Activated naive CD4-positive, alpha-beta T cell (primary cell): ENCODE measurements at places on chromosomes 2 and 18.

DNA sequence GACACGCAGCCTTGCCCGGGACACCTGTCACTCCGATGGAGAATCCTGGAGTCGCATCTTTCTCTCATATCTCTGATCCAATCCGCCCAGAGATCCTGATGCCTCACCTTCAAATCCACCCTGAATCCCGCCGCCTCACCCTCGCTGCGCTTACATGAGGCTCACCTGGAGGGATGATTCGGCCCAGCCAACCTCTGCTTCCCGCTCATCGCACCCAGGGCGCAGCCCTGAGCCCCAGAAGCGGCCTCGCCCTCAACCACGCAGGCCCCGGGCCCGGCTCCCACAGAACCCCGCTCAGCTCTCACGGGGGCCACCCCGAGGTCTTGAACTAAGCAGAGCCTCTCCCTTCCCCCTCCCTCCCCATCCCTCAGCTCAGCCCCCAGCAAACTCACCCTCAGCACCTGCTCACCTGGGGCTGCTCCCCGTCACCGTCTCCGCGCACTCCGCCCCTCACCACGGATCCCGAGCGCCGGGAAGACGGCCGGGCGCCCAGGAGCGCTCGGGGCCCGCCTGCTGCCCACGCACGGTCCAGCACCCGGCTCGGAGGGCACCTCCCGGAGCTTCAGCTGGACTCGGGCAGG, 160.0 kb downstream of the NDUFA10 start:
- no peak for DNase-seq

- no peak for DNase-seq
Measured at GRCh38 chr2:20382965-20383810, 32.5 kb upstream of the PUM2 start.

DNA sequence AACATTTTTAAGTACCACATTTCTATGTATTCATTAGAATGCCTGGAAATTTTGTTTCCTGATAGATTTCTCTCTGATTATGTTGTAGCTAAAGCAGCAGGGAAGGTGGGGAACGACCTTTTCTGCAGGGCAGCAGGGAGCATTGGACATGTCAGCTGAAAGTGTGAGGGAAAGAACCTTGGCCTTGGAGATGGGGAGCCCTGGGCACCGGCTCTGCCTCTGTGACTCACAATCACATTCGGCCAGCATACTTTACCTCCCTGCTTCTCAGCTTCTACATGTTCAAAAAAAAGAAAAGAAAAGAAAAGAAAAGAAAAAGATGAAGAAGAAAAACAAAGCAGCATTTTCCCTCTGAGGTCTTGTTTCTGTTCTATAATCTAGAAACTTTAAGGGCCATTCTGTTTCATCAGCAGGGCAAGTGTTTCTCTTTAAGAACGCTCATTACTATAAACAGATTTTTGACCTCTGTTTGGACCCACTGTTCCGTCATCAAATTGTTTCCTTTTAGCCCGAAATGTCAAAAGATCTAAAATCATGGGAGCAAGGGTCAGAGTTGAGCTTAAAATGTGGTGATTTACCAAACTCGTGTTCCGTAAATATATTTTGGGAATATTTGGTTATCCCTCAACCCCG, 27.9 kb downstream of the SETBP1 start:
- DNase-seq: no peak

DNA sequence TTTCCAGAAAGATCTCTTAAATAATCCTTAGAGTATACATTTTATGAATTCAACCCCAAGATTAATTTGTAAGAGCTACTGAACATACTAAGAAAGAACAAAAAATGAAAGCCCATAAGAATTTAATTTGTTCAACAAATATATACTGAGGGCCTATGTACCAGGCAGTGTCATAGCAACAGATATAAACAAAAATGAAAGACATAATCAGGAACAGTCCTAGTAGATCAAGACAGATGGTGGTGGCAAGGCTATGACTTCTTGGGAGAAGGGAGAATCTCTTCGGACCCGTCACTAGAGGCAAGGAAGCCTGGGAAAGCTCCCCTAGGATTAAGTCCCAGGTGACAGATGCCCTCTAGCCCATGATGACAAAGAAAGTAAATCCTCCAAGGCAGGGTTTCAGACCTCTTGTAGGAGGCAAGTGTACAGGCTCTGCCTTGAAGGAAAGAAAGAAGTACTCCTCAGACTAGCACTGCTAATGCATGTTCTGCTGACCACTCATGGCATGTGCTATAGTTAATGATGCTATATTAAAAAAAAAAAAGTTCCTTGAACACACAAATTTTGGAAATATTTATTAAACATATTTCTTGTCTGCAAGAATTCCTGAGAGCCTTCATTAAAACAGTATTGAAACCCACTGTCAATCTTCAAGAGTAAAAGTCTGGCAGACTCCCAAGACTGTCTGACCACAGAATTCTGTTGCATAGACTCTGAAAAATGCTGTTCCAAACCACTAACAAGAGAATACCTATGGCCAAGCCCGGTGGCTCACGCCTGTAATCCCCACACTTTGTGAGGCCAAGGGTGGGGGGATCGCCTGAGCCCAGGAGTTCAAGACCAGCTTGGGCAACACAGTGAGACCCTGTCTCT, 31.5 kb downstream of the NOL10 start:
- DNase-seq: no peak

DNA sequence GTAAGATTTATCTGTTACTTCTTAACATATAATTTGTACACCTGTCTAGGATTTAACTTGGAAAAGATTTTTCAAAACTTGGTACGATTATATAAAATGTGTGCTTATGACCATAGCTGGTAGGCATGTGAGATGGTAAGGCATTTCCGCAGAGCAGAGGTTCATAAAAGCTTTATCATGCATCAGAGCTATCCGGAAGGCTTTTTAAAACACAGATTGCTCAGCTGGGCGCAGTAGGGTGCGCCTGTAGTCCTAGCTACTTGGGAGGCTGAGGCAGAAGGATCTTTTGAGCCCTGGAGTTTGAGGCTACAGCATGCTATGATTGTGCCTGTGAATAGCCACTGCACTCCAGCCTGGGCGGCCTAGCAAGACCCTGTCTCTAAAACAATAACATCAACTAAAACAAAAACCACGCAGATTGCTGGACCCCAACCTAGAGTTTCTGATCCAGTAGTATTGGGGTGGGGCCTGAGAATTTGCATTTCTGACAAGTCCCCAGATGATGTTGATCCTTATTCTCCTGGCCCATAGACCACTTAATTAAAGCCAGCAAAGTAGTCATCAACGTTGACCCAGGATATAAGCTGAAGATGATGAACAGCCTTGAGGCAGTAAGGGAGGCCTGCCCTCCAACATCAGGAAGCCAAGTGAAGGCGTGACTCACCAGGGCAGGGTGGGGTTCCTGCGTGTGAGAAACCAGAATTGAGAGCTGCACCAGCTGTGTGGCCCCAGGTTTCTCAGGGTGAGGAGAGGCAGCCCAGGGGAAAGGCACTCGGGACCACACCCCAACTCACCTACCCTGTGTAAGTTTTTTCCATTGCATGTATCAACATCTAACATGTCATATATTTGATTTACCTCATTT, 21.6 kb upstream of the SLC20A1 start:
- no peak for DNase-seq

GRCh38 chr2:501130-501529, 176.1 kb downstream of the TMEM18 start:
- no peak for DNase-seq

GRCh38 chr18:35027206-35027605, 14.0 kb upstream of the MAPRE2 start:
- DNase-seq: no peak

DNA sequence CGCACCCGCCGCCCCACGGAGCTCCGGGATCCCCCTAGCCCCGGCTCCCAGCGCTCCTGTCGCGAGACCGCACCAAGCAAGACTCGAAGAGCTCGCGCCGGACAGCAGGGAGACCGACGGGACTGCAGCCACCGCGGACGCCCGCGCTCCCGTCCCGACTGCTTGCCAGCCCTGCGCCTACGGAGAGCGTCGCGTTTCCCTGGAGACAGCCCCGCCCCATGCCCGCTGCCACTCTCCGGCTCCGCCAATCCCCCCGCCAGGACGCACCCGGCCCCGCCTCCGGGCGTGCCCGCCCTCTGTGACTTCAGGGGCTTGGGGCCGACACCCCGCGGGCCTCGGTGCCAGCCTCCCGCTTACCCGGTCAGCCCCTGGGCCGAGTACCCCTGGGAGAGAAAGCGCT, at the start of gene ANKMY1:
ANKMY1 (minus strand) TSS at position 181 of the 400 bp plus-strand sequence. CDS start 653 bp downstream, outside the sequence.
- peak; percentile 54 for DNase-seq

DNA sequence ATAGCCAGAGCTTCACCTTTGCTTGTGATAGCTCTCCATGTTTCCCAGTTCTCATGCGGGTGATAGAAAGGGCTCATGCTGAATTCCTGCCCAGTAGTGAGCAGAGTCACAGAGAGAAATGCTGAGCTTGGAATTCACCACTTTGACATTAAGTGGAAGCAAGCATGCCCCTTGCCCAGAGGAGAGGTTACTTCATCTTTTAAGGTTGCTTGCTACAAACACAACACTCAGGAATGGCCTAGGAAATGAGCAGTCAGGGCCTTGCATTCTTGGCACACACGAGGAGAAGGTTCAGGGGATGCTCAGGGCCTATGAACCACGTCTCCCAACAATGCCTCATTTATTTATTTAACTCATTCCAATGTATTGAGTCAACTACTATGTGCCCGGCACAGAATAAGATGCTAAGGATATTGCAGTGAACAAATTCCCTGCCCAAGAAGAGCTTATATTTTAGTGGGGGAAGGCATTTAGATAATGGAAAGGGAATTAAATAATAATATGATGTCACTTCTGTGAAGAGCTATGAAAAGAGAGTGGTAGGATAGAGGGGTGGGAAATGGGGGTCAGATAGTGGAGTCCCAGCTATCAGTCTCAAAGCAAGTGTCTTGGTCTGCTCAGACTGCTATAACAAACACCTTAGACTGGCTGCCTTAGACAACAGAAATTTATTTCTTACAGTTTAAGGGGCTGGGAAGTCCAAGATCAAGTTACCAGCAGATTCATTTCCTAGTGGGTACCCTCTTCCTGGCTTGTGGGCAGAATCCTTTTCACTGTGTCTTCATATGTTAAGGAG, 42.1 kb downstream of the DDX18 start:
- DNase-seq: no peak

DNA sequence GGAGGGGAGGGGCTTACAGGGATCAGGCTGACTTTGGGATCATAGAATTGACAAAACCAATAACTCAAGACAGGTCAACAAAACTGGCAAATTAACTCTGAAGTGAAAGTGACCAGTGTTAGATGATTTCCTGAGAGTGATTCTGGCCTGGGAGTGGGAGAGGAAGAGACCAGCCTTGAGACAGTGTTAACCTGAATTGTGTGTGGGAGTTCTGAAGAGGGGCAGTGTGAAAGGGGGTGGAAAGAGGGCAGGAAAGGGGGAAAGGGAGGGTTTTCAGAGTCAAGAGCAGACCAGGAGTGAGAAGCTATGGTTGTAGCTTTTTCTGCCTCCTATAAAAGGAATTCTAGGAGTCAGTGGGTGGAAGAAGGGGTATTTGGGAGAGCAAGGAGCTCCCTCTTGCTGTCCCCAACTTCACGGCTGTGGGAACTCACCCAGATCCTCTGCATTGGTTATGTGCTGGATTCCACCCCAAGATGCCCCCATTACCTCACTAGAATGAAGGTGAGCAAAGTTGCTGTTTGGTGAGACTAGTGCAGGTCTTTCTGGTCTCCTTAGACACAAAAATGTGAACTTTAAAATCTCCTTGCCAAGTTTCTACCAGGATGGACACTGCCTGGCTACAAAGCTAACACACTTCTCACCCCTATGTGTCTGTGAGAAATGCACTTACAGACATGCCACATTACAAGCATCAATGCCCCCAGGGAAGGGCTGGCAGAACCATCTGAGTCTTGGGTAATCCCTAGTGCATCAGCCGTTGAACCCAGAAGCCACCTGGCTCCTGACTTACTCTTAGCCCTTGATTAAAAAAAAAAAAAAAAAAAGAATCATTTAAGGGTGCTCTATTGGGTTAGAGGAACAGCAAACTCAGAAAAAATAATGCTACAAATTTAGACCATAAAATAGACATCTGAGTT, 61.6 kb downstream of the BMP10 start:
- no peak for DNase-seq

DNA sequence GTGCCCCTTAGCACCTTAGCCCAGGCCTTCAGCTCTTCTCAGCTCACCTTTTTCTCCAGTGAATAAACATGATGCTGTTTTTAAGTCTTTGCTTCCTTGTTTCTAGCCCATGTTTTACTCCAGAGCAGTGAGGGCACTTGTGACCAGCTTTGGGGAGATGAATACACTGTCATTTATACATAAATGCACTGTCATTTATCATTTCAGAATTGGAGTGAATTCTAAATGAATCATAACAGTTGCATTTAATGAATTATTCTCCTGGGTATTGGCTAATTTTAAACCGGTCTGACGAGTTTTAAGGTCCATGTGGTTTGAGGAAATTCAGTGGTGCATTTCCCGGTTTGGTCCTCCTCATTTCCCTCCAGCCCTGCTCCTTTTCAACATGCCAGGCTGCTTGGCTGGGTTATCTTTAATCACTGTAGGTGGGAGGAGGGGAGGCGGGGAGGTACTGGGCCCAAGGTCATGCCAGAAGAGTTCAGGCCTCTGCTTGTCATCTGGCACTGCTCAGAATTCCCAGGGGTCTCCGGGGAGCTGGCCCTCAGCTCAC, 23.9 kb downstream of the PRKCE start:
- no peak for DNase-seq

GRCh38 chr2:38656866-38657480, 8.9 kb upstream of the GALM start:
- no peak for DNase-seq

- no peak for DNase-seq
Measured at GRCh38 chr2:127105656-127106456, 1.1 kb downstream of the BIN1 start.

DNA sequence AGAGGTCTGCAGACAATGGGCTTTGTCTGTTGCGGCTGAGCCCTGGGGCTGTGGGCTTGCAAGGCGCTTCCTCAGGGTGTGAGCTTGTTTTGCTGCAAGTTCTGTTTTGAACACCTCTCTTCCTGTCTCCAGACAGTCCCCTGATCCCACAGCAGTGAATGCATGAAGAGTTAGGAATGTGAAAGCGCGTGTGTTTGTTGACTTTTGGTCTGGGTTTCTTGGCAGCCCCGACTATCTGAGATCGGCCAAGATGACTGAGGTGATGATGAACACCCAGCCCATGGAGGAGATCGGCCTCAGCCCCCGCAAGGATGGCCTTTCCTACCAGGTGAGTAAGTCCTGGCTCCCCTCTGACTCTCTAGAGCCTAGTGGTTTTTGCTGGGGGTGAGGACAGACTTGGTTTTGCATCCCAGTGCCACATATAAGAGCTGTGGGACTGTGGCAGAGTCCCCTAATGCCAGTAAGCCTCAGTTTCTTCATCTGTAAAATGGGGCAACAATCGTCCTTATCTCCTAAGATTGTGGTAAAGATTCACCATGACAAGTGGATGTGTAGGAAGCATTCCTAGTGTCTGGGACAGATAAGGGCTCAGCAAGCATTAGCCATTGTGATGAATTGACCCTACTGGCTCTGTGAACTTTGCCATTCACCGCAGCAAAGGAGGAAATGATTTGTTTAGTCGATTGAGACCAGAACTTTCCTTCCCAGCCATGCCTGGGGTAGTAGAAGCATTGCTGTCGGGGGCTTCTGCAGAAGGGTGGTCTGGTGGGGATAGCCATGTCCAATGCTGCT, 3.0 kb downstream of the LBH start:
- no peak for DNase-seq
